ENCODE measurements at places on chromosomes 11 and 22.

GRCh38 chr11:45182902-45183301 is 36.5 kb downstream of the PRDM11 start:
- DNase-seq, result peak; percentile 33

DNA sequence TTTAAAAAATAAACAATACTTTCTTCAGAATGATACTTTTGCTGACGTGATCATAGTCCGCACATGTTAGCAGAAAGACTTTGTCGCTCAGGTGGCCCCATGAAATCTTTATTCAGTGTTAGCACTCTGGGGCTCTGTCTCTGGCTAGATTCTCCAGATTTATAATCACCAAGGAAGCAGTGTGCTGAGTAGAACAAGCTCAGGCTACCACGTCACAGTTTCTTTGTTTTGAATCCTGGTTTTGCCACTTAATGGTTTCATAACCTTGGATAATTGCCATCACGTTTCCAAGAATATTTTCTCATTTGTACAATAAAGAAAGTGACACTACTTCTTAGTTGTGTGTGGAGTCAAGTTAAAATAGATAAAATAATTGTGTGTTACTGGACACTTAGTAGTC is 3.9 kb upstream of the MUC15 start:
- no peak for DNase-seq

GRCh38 chr11:12184699-12185098 is 74.3 kb downstream of the MICAL2 start:
- no peak for DNase-seq

GRCh38 chr11:75376175-75376574 is 23.1 kb upstream of the RPS3 start:
- DNase-seq, result no peak

- DNase-seq, result no peak
These were observed 21.0 kb upstream of the TMEM123 start for GRCh38 chr11:102473543-102473942.

GRCh38 chr11:76243193-76243956 is 37.1 kb upstream of the WNT11 start:
- no peak for DNase-seq

- DNase-seq, result no peak
These were observed 9.5 kb upstream of the DENND5A start for GRCh38 chr11:9274499-9275258.

- peak; percentile 47 for DNase-seq
These were observed 149.1 kb downstream of the CTTN start for GRCh38 chr11:70547386-70547785.

- DNase-seq, result peak; percentile 61
These were observed 40.0 kb downstream of the WNT11 start for GRCh38 chr11:76166314-76166713.

- DNase-seq, result no peak
These were observed 852.3 kb downstream of the BRD1 start for GRCh38 chr22:48975316-48975741.

DNA sequence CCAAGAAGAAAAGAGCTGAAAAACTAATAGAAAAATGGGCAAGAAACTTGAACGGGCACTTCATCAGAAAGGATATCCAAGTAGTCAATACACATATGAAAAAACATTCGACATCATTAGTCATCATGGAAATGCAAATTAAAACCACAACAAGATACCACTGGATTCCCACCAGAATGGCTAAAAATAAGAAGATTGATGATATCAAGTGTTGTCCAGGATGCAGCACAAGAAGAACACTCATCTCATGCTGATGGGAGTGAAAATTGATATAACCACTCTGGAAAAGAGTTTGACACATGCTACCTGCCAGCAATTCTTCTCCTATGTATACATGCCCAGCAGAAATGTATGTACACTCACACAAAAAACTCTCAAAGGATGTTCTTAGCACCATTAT is 26.9 kb upstream of the SCUBE2 start:
- peak; percentile 74 for DNase-seq

- DNase-seq, result no peak
These were observed 14.7 kb upstream of the SORL1-AS1 start for GRCh38 chr11:121467471-121467870.

DNA sequence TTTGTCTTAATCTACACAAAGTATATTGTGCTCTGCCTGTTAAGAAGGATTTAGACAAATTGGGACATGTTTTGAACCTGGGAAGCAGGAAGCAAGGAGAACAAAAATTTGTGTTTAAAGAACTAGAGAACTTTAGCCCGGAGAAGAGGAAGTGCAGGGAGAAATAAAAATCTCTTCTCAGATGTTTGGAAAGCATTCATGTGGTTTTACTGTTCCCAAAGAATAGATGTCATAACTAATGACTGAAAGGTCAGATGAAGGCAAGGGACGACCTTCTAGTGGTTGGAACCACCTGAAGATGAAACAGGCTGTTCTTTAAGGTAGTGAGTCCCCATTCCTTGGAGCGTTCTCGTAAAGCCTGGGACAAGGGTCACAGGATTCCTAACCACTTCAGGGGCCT is 38.3 kb downstream of the IRAG1 start:
- DNase-seq, result no peak

DNA sequence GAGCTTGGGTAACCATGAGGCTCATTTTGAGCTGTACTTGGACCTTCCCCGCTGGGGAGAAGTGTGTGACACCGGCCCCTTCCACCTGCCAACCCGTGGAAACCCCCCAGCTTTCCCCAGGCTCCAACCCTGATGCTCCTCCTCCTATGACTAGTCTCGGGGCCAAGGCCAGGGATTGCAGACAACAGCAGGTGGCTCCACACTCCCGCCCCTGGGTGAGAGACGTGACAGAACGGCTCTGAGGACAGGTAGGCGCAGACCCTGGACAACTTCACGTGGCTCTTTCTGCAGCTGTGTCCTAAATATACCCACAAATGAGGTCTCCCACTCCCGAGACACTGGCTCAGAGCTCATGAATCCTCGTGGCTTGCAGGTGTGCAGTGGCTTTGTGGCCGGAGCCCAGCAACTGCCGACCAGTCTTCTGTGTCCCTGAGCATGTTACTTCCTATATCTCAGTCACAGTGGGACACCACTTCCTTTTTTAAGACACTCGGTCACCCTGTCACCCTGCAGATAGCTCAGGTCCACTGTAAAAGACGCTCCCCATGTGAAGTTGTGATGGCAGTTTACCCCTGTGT is 55.2 kb downstream of the NECTIN1 start:
- DNase-seq, result peak; percentile 35

- peak; percentile 94 for DNase-seq
These were observed 10.8 kb downstream of the LIF start for GRCh38 chr22:30235687-30236170.

DNA sequence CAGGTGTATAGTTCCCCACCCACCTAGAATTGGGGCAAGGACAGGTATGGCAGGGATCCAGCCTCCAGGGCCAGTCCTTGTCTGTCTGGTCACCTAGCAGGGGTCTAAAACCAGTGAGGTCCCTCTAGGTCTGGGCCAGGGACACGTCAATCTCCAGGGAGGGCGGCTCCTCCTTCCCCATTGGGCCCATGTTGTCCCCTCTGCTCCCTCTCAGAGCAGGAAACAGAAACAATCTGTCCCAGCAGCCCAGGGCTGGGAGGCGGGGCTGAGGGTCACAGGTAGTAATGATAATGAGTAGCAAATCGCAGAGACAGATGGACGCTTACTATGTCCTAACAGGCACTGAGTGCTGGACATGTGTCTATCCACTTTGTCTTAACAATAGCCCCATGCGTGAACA is 22.8 kb upstream of the SYT7 start:
- DNase-seq, result no peak

DNA sequence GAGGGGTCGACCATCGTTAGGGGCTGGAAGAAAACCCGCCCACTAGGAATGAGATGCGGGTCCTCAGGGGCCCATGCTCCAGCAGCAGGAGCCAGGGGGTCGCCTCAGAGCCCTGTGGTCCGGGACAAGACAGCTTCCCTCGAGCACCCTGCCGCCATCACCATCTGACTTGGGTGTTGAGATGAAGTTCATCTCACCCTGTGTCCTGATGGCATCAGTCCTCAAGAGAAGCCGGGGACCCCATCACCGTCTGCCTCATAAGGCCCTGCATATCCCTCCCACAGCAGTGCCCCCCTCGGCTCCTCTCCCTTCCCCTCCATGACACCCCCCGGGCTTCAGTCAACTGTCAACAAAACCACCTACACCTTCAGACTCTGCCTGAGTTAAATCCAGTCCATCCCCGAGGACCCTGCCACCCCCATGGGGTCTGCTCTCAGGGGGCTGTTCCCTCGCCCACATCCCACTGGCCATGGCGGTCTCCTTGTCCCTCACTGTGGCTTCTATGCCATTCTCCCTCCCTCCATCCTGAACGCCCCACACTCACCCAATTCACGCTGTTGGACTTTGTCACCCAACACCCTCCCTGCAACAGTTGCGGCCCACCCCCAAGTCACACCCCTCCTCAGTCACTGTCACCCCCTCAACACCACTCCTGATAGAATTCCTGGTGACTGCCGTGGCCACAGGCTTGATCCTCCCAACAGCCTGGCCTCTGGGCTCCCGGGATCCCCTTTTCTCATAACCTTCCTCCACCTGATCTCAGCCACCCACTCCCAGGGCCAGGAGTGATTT is 87.7 kb upstream of the RTL6 start:
- DNase-seq, result no peak

GRCh38 chr11:79902493-79902892 is 461.7 kb upstream of the TENM4 start:
- peak; percentile 10 for DNase-seq

- peak; percentile 65 for DNase-seq
These were observed 39.3 kb upstream of the CELSR1 start for GRCh38 chr22:46576556-46577367.

GRCh38 chr11:19938169-19938856 is 222.0 kb downstream of the DBX1 start:
- DNase-seq, result peak; percentile 52

- no peak for DNase-seq
These were observed 41.6 kb downstream of the EXT2 start for GRCh38 chr11:44137057-44137456.

DNA sequence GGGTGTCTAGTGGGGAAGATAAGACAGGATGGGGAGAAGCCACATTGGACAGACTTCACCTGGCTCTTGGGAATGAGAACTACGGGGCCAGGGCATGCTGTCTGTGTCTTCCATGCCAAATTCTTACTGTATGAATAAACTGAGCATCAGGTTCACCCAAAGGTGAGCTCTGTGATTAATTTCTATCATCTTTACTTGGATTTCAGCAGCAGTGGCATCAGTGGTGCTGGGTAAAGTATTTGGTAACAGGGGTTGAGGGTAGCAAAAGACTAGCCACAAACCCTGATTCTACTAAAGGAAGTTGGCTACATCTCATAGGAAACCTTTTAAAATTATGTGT is 38.8 kb downstream of the IRAG1 start:
- DNase-seq, result no peak

GRCh38 chr11:24585192-24585591 is 88.3 kb downstream of the LUZP2 start:
- no peak for DNase-seq

GRCh38 chr11:15969281-15969680 is 387.1 kb downstream of the SOX6 start:
- DNase-seq, result peak; percentile 82

- no peak for DNase-seq
These were observed 9.9 kb downstream of the SLC43A3 start for GRCh38 chr11:57417056-57417455.

- no peak for DNase-seq
These were observed 7.9 kb upstream of the TPP1 start for GRCh38 chr11:6626971-6627761.

GRCh38 chr11:111361052-111361801 is 17.8 kb downstream of the POU2AF1 start:
- no peak for DNase-seq

DNA sequence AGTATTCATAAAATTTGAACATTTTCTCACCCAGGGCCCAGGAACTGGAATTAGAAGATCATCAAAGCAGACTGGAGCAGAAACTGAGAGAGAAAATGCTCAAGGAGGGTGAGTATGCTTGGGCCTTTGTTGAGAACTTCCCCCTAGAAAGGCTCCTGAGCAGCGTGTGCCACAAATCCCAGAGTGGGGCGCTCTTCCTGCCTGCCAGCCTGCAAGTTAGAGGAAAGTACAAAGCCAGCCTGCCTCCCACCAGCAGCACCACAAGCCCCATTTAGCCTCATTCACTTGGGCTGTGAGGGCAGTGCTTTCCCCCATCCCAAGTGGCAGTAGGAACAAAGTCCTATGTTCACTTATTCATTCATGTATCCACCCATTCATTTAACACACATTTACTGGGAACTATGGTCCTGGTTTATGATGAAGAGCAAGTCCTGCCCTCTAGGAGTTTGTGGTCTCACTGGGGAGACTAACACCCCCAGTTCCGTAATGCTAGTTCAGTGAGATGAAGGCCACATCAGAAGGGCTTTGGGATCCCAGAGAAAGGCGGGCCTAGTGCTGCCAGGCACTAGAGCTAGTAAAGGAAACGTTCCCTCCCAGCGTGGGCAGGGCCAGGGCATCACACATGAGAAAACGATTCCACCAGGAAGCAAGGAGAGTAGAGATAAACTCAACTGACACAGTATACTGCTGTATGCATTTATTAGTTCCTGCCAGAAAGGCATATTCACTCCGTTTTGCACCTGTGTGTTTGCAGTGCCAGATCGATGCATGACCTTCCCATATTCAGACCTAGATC is 22.4 kb upstream of the PARVA start:
- DNase-seq, result no peak

GRCh38 chr11:95432714-95433503 is 201.9 kb upstream of the SESN3 start:
- no peak for DNase-seq

- DNase-seq, result no peak
These were observed 493.3 kb upstream of the CCDC179 start for GRCh38 chr11:23353611-23354010.

- no peak for DNase-seq
These were observed 21.7 kb downstream of the KIRREL3 start for GRCh38 chr11:126978911-126979310.

DNA sequence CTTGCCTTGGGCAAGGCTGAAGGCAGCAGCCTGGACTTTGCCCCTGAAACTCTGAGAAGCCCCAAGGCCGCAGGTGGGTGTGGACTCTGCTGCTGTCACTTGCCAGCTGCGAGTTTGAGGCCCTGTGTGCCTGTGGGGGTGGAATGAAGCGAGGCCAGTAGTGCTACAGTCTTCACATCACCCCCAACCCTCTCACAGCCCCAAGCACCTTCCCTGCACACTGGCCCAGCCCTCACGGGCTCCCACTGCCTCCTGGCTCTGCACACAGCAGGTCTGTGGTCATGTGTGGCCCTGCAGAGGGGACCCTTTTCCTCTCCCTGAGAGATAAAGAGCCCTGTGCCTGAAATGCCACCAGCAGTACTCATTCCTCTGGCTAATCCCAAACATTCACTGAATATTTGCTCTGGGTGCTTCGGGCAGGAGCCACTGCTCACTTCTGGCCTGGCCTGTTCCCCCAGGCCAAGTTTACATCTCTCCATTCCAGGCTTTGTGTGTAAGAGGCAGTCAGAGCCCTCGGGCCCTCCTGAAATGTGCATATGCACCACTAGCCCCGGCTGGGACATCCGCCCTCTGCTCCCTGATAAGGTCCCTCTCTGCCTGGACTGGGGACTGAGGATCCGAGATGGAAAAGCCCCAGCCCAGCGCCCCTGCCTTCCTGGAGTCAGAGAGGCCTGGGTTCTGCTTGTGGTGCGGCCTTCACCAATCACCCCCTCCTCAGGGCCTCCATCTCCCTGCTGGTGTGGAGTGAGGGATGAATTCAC is 17.7 kb downstream of the MGAT3 start:
- no peak for DNase-seq
